ENCODE measurements at places on chromosomes 1 and 21. TPM values are rescaled to one million over a fixed set of nuclear protein-coding genes. Genes with fewer than 3 reads are reported as not detected.
A peak's percentile ranks its signal among the peaks of the same experiment; 100 is the strongest.

F5 gene
- 49.8 TPM for total RNA-seq

DNA sequence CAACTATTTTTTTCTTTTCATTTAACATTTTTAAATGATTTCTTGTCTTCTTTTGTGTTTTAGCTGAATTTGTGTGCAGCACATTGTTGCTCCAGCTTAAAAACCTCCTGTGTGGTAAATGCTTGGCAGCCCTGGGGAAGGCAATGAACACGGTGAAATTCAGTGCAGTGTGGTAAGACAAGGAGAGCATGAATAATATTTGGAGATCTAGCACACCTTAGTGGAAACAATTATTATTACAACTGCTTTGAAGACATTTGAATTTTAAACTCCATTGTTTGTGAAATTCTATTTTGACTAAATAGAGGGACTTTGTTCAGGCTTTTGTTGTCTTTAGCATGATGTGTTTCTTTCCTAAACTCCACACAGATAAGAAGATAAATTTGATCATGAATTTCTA, 242.6 kb upstream of the CXADR start:
- H3K4me1 ChIP-seq, result no peaks in the 10 kb centered on the region
- H3K27ac ChIP-seq, result no peak overlapping the region
- DNase-seq, result no peak
- H3K4me3 ChIP-seq, result no peak overlapping the region
- H3K36me3 ChIP-seq, result no peaks in the 10 kb centered on the region
- H3K27me3 ChIP-seq, result no peaks in the 10 kb centered on the region

GRCh38 chr1:37890378-37891014, 31.1 kb upstream of the MTF1 start:
- no peak overlapping the region for H3K4me3 ChIP-seq
- no peak overlapping the region for H3K27ac ChIP-seq
- H3K4me1 ChIP-seq, result no peaks in the 10 kb centered on the region
- no peak for DNase-seq
- H3K36me3 ChIP-seq, result peaks cover 31% of the 10 kb centered on the region

C1QB gene
- not detected for total RNA-seq

TNFAIP8L2 gene
- 19.2 TPM for total RNA-seq

LCE3E gene
- not detected for total RNA-seq

PIK3R3 gene
- 0.78 TPM for total RNA-seq

GRCh38 chr21:38714039-38714817, 91.5 kb upstream of the ETS2 start:
- no peaks in the 10 kb centered on the region for H3K36me3 ChIP-seq
- H3K4me3 ChIP-seq, result no peak overlapping the region
- H3K4me1 ChIP-seq, result no peaks in the 10 kb centered on the region

TMEM51 gene
- total RNA-seq, result 0.11 TPM

- no peaks in the 10 kb centered on the region for H3K36me3 ChIP-seq
- H3K27ac ChIP-seq, result no peak overlapping the region
- H3K4me1 ChIP-seq, result no peaks in the 10 kb centered on the region
- no peak overlapping the region for H3K4me3 ChIP-seq
These were observed 8.0 kb downstream of the PHLDA3 start for GRCh38 chr1:201460814-201461644.

- H3K4me1 ChIP-seq, result peaks cover 8% of the 10 kb centered on the region
- no peaks in the 10 kb centered on the region for H3K36me3 ChIP-seq
- no peak for DNase-seq
- peaks cover 2% of the 10 kb centered on the region for H3K27me3 ChIP-seq
- no peak overlapping the region for H3K4me3 ChIP-seq
These were observed 8.8 kb downstream of the MAGI3 start for GRCh38 chr1:113399062-113399583.

GRCh38 chr1:159749630-159750029, 31.1 kb upstream of the DUSP23 start:
- DNase-seq, result no peak
- H3K4me1 ChIP-seq, result no peaks in the 10 kb centered on the region
- no peaks in the 10 kb centered on the region for H3K36me3 ChIP-seq
- no peak overlapping the region for H3K27ac ChIP-seq

PIGV gene
- 12.0 TPM for total RNA-seq

DNA sequence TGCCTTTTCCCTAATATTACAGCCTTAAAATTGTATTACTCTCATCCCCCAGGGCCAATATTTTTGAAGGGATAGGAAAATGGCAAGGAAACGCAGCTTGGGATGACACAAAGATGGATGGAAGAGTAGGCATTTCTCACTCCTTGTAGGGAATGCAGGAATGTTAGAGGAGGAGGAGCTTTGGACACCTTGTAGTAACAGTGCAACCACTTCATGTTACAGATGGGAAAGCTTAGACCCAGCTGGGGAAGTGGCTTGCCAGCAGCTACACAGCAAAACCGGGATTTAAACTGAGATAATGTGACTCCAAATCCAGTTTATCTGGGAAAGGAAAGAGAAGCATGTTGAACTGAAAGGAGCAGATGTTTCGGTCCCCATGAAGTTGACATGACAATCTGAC, 473.7 kb upstream of the DAB1 start:
- peaks cover 8% of the 10 kb centered on the region for H3K27me3 ChIP-seq
- H3K4me1 ChIP-seq, result no peaks in the 10 kb centered on the region
- H3K27ac ChIP-seq, result no peak overlapping the region
- DNase-seq, result no peak

GRCh38 chr1:226590614-226591013, 42.0 kb downstream of the STUM start:
- no peak overlapping the region for H3K27ac ChIP-seq
- no peak for DNase-seq
- no peak overlapping the region for H3K4me3 ChIP-seq
- H3K4me1 ChIP-seq, result no peaks in the 10 kb centered on the region

DNA sequence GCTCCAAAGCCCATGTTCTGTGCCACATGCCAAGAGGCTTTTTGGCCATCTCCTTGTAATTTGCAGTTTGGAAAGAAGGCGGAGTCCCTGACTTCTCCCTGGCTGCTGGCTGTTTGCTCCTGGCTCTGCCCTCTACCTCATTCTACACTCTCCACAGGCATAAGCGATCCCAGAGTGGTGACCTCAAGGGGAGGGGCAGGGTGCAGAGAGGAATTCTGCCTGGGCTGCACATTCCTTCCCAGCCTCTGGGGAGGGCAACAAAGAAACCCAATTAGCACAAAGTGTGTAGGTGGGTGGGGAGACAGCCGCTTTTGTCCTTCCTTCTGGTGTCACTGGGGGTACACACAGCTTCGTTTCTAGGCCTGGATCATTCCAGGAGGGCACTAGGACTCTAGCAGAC, 95.3 kb downstream of the HIVEP3 start:
- no peaks in the 10 kb centered on the region for H3K27me3 ChIP-seq
- peaks cover 9% of the 10 kb centered on the region for H3K4me1 ChIP-seq
- no peak overlapping the region for H3K27ac ChIP-seq
- DNase-seq, result no peak
- no peak overlapping the region for H3K4me3 ChIP-seq

DNA sequence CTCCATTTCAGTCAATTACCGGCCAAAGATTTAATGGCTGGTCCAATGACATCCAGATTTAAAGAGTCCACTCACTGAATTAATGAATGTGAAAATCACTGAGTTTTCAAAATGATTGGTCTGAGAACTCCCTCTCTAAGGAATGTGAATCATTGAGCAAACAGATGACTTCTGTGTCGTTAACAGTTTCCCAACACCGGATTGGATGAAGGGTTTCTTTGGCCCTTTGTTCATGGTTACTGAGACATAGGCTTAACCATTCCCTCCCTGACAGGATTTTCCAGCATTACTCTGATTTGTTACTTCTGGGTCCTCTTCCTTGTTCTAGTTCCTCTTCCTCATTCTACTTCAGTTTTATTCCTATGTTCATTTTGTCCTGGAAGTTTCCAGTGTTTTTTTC, 1.5 kb upstream of the CLDN17 start:
- no peak overlapping the region for H3K27ac ChIP-seq
- H3K36me3 ChIP-seq, result no peaks in the 10 kb centered on the region
- no peak overlapping the region for H3K4me3 ChIP-seq
- H3K4me1 ChIP-seq, result no peaks in the 10 kb centered on the region

AQP10 gene
- total RNA-seq, result not detected

C1orf185 gene
- not detected for total RNA-seq

DNA sequence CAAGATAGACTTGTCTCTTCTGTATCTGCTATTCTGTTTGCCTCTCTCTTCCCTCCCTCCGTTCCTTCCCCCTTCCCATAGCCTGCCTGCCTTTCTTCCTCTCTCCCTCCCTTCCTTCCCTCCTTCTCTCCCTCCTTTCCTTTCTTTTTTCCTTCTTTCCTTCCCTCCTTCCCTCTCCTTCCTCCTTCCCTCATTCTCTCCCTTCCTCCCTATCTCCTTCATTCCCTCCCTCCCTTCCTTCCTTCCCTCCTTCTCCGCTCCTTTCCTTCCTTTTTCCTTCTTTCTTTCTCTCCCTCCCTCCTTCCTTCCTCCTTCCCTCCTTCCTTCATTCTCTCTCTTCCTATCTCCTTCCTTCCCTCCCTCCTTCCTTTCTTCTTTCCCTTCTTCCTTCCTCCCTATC, 944 bp downstream of the AADACL4 start:
- H3K27ac ChIP-seq, result no peak overlapping the region
- peaks cover 13% of the 10 kb centered on the region for H3K27me3 ChIP-seq
- no peaks in the 10 kb centered on the region for H3K4me1 ChIP-seq
- no peak for DNase-seq
- peaks cover 2% of the 10 kb centered on the region for H3K36me3 ChIP-seq
- no peak overlapping the region for H3K4me3 ChIP-seq

NTMT2 gene
- total RNA-seq, result not detected

DNA sequence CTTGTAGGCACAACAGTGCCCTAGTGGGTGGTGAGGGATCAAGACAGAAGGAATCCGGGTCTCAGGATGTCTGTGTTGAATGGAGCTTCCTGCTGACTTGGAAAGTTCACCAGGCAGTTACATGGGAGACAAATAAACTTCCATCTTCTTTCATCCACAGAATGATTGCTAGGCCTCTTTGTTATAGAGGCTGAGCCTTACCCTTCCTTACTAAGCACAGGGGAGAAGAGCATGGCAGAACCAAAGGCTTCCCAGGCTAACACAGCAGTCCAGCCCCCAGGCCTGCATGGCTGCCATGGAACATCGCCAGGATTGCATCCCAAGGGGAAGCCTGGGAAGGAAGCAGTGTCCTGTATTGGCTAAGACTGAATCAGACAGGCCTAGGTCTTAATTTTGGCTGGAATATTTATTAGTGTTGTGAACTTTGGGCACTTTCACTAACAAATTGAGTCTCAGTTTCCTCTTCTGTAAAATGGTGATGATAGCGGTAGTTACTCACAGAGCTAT, 18.7 kb downstream of the HEYL start:
- H3K27me3 ChIP-seq, result peaks cover 8% of the 10 kb centered on the region
- no peak for DNase-seq
- H3K4me3 ChIP-seq, result no peak overlapping the region
- no peak overlapping the region for H3K27ac ChIP-seq
- H3K36me3 ChIP-seq, result no peaks in the 10 kb centered on the region
- no peaks in the 10 kb centered on the region for H3K4me1 ChIP-seq

DNA sequence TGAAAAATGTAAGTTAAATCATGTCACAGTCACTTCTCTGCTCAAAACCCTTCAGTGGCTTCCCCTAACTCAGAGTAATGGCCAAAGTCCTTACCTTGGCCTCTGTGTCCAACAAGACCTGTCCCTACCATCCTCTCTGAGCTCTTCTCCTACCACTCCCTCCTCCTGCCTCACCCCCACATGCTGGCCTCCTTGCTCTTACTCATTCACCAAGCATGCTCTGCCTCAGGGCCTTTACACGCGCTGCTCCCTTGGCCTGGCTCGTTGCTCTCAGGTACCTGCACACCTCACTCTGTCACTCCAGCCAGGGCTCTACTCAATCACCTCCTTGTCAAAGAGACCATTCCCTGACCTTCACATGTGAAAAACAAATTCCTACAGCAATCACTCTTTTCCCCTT, 54.2 kb downstream of the SEC16B start:
- no peak for DNase-seq
- H3K36me3 ChIP-seq, result no peaks in the 10 kb centered on the region
- H3K4me3 ChIP-seq, result no peak overlapping the region
- H3K27ac ChIP-seq, result no peak overlapping the region

GRCh38 chr1:84969489-84970250, 27.2 kb downstream of the MCOLN2 start:
- peaks cover 50% of the 10 kb centered on the region for H3K4me1 ChIP-seq
- DNase-seq, result peak; percentile 70
- peak overlapping the region; percentile 43 for H3K4me3 ChIP-seq
- no peaks in the 10 kb centered on the region for H3K27me3 ChIP-seq
- H3K36me3 ChIP-seq, result peaks cover 26% of the 10 kb centered on the region

DNA sequence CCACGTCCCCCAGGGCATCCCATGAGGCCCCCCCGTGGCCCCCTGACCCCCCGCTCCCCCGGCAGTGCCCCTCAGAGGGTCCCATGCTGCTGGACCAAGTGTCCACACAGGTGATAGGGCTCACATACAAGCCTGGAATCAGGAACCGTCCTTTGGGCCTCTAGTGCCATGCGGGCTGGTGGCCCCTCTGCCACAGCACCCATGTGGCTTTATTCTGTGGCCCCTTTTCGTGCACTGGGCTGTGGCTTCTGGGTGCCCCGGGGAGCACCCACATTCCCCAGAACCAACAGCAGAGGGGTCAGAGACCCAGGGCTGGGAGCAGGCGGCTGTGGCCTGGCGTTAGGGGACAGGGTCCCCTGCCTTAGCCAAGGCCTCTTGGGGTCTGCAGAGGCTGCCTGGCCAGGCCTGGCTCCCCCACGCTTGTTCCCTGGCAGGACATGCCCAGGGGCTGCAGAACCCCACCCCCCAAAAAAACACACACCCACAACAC, 31.7 kb downstream of the SLC19A1 start:
- H3K4me3 ChIP-seq, result no peak overlapping the region
- H3K36me3 ChIP-seq, result peaks cover 1% of the 10 kb centered on the region
- H3K27me3 ChIP-seq, result no peaks in the 10 kb centered on the region
- no peak for DNase-seq

DNA sequence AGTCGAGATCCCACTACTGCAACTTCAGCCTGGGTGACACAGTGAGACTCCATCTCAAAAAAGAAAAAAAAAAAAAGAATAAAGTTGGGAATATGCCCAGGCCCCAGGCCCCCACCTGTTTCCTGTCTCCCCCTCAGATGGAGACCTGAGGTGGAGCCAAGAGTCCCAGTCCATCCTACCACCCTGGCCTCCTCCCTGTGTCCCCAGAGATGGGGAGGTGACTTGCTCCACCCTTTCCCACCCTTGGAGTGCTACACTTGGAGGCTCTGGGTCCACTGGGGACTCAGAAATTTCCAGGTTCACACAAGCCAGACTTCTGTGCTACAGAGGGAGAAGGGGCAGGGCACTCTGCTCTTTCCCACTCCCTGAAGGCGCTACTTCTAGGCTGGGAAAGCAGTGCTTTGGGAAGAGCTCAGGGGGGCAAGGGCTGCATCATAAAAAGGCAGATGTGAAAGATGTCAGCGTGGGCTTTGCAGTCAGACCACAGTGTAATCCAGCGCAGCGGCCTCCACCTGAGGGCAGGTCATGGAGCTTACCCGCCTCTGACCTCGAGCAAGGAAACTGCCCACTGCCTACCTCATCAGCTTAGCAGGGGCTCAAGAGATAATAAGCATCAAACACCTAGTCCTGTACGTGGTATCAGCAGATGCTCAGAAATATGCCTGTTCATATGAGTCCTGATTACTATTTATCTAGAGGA, 13.4 kb downstream of the TMEM63A start:
- H3K4me3 ChIP-seq, result no peak overlapping the region
- peaks cover 53% of the 10 kb centered on the region for H3K4me1 ChIP-seq
- H3K27ac ChIP-seq, result no peak overlapping the region
- DNase-seq, result no peak
